ENCODE measurements at places on chromosomes 1 and 21. TPM values are rescaled to one million over a fixed set of nuclear protein-coding genes. Genes with fewer than 3 reads are reported as not detected.

Gene RGS13
- not detected for total RNA-seq

GRCh38 chr1:3024019-3024418 is 2.8 kb downstream of the ACTRT2 start:
- no peaks in the 10 kb centered on the region for H3K27me3 ChIP-seq
- H3K36me3 ChIP-seq, result no peaks in the 10 kb centered on the region
- H3K4me1 ChIP-seq, result no peaks in the 10 kb centered on the region
- H3K27ac ChIP-seq, result no peak overlapping the region
- H3K4me3 ChIP-seq, result no peak overlapping the region
- DNase-seq, result no peak

DNA sequence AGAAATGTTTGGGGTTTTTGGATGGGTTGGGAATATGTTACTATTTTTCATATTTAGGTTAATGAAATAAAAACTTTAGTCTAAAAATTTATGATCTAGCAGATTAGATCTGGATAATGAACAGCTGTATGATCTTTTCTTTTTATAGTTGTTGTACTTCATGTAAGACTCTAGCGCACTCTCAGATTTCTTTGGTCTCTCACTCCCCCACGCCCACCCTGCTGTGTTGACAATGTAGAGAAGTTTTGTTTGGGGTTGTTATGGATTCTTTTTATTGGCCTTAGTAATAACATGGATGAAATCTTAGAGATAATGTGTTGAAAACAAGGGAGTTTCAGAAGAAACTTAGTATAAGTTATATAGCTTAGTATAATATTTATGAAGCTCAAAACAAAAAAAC is 5.5 kb downstream of the KLF18 start:
- DNase-seq, result no peak
- H3K4me3 ChIP-seq, result no peak overlapping the region
- no peak overlapping the region for H3K27ac ChIP-seq
- H3K4me1 ChIP-seq, result no peaks in the 10 kb centered on the region

- no peak overlapping the region for H3K27ac ChIP-seq
- no peak overlapping the region for H3K4me3 ChIP-seq
- no peaks in the 10 kb centered on the region for H3K4me1 ChIP-seq
- H3K27me3 ChIP-seq, result peaks cover 31% of the 10 kb centered on the region
Measured at GRCh38 chr1:30110846-30111245, 612.5 kb downstream of the MATN1 start.

GRCh38 chr1:116371752-116372151 is 1.3 kb upstream of the ATP1A1 start:
- peaks cover 7% of the 10 kb centered on the region for H3K27me3 ChIP-seq
- H3K36me3 ChIP-seq, result no peaks in the 10 kb centered on the region
- peaks cover 29% of the 10 kb centered on the region for H3K4me1 ChIP-seq
- H3K4me3 ChIP-seq, result no peak overlapping the region
- DNase-seq, result no peak
